NCI-H187 (cell line): ENCODE measurements at places on chromosomes 1 and 21.

- DNase-seq: peak; percentile 54
Observed at GRCh38 chr1:230917284-230918135, 49.2 kb upstream of the C1orf198 start.

GRCh38 chr1:76267631-76268030 lies 193.1 kb downstream of the ST6GALNAC3 start:
- no peak for DNase-seq

DNA sequence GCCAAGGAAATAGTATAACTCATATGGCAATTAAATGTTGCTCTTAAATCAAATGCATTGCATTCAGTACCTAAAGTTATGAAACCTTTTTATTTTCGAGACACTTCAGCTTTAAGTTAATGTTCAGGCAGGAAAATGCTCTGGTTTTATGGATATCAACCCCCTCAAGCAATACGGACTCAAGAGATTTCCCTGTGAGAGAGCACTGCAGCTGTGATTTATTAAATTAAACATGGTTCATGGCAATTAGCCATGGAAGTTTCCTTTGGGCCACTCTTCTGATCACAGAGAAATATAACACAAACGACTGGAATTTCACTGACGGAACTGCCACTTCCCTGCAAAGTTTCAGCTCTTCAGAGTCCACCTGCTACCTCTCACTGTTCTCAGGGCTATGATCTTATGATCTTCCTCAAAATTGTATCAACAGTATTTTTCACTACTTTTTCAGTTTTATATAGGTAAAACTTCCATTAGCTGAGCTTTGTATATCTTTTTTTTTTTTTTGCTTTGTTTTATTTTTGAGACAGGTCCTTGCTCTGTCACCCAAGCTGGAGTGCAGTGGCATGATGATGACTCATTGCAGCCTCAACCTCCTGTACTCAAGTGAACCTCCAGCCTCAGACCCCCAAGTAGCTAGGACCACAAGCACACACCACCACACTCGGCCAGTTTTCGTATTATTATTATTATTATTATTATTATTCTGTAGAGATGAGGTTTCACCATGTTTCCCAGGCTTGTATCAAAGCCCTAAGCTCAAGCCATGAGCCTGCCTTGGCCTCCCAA lies 923.1 kb upstream of the TMPRSS15 start:
- DNase-seq: no peak

DNA sequence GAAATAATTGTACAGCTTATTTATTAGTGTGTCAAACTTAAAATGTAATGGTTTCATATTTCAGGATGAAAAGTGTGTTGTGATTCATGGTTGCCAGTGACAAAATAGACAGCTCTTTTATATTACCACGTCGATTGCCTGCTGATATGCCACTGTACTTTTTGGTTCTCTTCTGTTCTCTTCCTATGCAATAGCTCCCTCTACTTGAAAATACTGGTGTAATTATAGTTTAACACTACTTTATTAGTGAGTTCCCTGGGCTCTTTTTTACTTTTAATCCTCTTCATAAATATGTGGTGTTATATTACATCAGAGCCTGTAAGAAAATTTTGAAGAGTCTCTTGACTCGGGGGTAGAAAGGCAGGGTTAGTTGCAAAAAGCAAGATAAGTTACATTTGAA lies 111.3 kb downstream of the PATJ start:
- no peak for DNase-seq

DNA sequence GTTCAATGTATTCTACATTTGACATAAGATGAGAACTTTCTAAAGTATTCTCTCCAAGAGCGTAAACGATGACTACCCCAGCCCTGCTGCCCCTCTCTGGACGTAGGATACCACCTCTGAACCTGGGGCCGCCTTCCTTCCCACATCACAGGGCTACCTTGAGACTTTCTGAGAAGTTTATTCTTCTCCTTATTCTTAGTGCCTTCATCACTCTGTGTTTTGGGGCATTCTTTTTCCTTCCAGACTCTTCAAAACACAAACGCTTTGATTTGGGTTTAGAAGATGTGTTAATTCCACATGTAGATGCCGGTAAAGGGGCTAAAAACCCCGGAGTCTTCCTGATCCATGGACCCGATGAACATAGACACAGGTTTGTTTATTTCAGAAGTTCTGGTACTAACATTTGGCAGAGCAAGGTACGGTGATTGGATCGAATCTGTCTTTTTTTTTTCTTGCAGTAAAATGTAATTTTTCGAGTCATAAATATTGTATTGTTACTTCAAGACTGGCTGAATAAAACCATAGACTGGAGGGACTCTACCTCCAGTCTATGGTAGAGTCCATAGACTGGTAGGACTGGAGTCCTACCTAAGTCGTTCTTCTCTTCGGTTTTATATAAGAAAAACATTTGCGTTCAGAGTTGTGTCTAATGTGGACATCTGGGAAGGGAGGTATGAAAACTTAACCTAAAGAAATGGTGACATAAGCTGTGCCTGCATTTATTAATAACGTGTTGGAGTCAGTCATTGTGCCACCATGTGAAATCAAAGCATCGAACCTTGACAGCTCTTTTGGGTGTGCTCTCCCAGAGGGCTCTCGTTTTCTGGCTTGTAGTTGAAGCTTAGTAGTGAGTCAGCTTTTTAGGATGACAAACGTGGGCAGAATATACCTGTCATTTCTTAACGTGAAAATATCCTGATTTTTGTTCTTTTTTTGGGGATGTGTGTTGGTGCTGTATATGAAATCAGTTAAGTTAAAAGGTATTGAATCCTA lies 1.2 kb downstream of the MAN1A2 start:
- DNase-seq: peak; percentile 61

GRCh38 chr1:81666586-81666985 lies 134.1 kb upstream of the ADGRL2 start:
- DNase-seq: no peak

DNA sequence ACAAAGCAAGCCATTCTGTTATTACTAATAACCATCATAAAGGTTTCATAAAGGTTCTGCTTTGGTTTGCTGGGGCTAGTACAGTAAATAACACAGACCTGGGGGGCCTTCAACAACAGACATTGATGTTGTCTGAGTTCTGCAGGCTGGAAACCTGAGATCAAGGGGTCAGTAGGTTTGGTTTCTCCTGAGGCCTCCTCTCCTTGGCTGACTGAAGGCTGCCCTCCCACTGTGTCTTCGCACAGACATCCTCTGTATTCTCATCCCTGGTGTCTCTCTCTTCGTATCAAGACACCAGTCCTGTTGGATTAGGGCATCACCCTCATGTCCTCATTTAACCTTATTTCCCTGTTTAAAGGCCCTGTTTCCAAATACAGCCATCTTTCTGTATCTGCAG lies 37.3 kb downstream of the HUNK start:
- no peak for DNase-seq

DNA sequence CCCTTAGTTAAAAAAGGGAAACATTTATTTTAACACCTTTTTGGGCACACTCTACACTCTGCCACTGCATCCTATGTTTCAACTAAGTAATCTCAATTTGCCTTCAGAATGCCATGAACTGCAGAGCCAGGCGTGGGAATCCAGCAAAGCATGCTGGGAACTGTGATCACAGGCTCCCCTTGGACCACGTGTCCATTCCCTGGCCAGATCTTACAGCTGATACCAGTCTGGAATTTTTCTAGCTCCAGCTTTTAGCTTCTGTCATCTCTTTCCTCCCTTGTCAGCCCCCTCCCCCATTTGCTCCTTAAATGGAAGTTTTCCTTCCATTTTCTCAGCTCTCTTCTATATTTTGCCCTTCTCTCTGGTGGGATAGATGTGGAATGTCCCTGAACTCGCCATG lies 29.4 kb downstream of the RCSD1 start:
- no peak for DNase-seq

- no peak for DNase-seq
Observed at GRCh38 chr1:82801176-82801575, 1000.4 kb downstream of the ADGRL2 start.

DNA sequence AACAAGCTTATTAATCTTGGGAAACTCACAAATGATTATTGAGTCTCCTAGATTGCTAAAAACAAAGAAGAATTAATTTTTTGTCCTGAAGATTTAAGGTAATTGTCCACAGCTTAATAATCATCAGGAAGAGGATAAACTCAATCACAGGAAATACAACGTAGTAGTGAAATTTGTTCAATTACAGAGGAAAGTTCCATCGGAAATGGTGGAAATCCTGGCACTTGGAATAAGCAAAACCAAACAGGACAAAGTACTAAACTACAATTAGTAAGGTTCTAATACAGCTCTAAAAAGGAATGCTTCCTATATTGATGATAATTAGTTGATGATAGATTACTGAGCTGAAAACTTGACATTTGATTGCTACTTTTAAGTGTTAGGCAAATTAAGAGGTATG lies 485.4 kb downstream of the USP25 start:
- DNase-seq: no peak

GRCh38 chr1:91314643-91315042 lies 90.0 kb downstream of the HFM1 start:
- no peak for DNase-seq

GRCh38 chr1:47225430-47226100 lies 6.5 kb downstream of the TAL1 start:
- no peak for DNase-seq

GRCh38 chr1:117886101-117886795 lies 43.2 kb downstream of the GDAP2 start:
- no peak for DNase-seq

- DNase-seq: peak; percentile 67
Observed at GRCh38 chr1:183416850-183417771, 1.1 kb downstream of the NMNAT2 start.

- DNase-seq: no peak
Observed at GRCh38 chr1:221712198-221712684, 29.6 kb downstream of the DUSP10 start.
